Left ventricle myocardium inferior (tissue), 1 donor: ENCODE measurements at places on chromosomes 1 and 21. TPM values are rescaled to one million over a fixed set of nuclear protein-coding genes. Genes with fewer than 3 reads are reported as not detected.

ESRRG gene
- total RNA-seq: 58.5 TPM

DNA sequence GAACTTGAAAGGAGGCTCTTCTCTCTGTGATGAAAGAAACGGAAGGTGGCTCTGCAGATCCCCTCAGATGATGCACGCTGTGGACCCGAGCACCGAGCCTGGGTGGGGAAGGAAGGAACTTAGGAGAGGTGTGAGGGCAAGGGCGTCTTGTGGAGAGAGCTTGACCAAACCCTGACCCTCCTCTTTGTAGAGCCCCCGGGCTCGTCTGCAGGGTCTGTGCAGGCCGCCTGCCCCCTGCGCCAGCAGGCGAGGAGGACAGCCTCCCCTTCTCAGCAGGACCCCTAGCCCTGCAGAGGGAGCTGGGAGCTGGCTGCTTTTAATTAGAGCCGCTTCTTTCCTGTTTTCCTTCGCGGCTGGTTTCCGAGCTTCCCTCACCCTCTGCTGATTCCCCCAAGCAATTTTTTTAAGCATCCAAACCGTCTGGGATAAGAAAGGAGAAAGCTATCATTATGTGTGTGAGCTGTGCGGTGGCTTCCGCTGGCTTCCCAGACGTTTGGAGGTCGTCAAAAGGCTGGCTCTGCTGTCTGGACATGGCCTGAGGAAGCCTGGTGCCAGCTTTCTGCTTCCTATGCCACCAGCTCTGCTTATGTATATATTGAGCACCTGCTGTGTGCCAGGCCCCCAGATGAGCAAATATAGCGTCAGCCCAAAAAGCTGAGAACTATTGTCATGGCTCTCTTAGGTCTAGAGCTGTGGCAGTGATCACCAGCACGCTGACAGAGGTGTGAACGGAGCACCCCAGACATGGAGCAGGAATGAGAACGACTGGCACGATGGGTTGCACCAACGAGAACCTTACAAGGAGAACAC is 160.2 kb upstream of the IRF2BP2 start:
- H3K27me3 ChIP-seq: no peaks in the 10 kb centered on the region
- H3K27ac ChIP-seq: no peak overlapping the region
- H3K4me1 ChIP-seq: peaks cover 14% of the 10 kb centered on the region
- H3K36me3 ChIP-seq: no peaks in the 10 kb centered on the region
- no peak for DNase-seq

RNU1-1 gene
- 6,072 TPM for total RNA-seq

- no peak for DNase-seq
- H3K4me1 ChIP-seq: peaks cover 9% of the 10 kb centered on the region
- peaks cover 43% of the 10 kb centered on the region for H3K27me3 ChIP-seq
- no peaks in the 10 kb centered on the region for H3K36me3 ChIP-seq
- H3K4me3 ChIP-seq: no peak overlapping the region
- no peak overlapping the region for H3K27ac ChIP-seq
Observed at GRCh38 chr1:3677484-3677883, 25.2 kb downstream of the TP73 start.

DNA sequence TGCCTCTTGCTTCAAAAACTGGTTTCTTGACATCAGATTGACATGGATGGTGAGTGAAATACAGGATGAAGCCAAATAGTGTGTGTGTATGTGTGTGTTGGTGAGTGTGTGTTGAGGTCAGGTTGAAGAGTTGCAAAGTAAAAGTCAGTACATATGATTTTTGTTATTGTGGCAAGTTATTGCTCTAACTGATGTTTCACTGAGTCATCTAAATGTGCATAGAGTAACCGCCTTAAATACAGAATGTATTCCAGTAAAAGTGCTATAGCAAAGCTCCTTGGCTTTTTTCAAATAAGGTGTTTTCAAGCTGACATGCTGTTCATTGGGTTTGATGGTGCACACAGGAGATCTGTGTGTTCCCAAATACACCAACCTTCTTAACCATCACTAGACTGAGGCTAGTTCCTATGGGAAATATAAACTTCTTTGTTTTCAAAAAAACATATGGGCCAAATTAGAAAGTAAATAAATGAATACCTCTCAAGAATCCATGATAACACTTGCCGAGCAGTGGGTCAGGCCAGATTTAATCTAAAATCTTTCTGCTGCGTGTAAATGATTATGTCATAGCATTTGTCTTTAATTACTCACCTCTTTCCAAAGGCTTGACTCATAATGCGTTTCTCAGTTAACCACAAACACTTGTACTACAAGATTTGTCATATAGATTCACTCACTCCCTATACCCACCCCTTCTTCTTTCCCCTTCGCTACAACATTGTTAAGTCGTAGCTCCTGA is 151.1 kb downstream of the LYPLAL1 start:
- H3K36me3 ChIP-seq: peaks cover 15% of the 10 kb centered on the region
- H3K4me3 ChIP-seq: no peak overlapping the region
- no peaks in the 10 kb centered on the region for H3K27me3 ChIP-seq
- peaks cover 18% of the 10 kb centered on the region for H3K4me1 ChIP-seq

LAMB3 gene
- total RNA-seq: 6.5 TPM

- peak overlapping the region; percentile 99 for H3K27ac ChIP-seq
- peaks cover 8% of the 10 kb centered on the region for H3K36me3 ChIP-seq
- peaks cover 73% of the 10 kb centered on the region for H3K4me1 ChIP-seq
- no peaks in the 10 kb centered on the region for H3K27me3 ChIP-seq
- H3K4me3 ChIP-seq: peak overlapping the region; percentile 84
Observed at GRCh38 chr1:85577419-85578320, 2.9 kb upstream of the CCN1 start.

GRCh38 chr1:56719171-56719570 is 74.1 kb downstream of the PRKAA2 start:
- H3K27ac ChIP-seq: no peak overlapping the region
- H3K4me3 ChIP-seq: no peak overlapping the region
- H3K4me1 ChIP-seq: peaks cover 6% of the 10 kb centered on the region
- no peaks in the 10 kb centered on the region for H3K36me3 ChIP-seq

TCHHL1 gene
- total RNA-seq: not detected

DNA sequence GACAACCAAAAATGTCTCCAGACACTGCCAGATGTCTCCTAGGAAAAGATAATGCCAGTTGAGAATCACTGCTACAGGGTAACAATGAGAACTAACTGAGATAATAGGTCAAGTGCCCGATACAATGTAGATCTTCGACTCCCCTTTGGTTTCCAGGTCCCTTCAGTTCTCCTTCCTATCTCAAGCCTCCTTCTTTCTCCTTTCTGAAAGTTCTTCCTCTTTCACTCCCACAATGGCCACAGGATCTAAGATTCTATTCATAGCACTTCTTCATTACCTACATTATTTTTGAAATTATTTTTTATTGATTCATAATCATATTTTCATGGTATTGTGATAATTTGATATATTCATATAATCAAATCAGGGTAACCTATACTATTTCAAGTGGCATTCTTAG is 6.3 kb downstream of the PFDN2 start:
- H3K4me1 ChIP-seq: peaks cover 53% of the 10 kb centered on the region
- no peaks in the 10 kb centered on the region for H3K27me3 ChIP-seq
- no peak for DNase-seq
- H3K27ac ChIP-seq: no peak overlapping the region

- DNase-seq: no peak
- no peaks in the 10 kb centered on the region for H3K4me1 ChIP-seq
Observed at GRCh38 chr1:2343023-2343935, 48.1 kb downstream of the MORN1 start.

PPCS gene
- total RNA-seq: 33.9 TPM

- no peaks in the 10 kb centered on the region for H3K36me3 ChIP-seq
- H3K27me3 ChIP-seq: no peaks in the 10 kb centered on the region
- no peak overlapping the region for H3K4me3 ChIP-seq
- DNase-seq: no peak
Observed at GRCh38 chr1:9807541-9807940, 16.2 kb downstream of the CLSTN1 start.

FCER1G gene
- 22.0 TPM for total RNA-seq

DNA sequence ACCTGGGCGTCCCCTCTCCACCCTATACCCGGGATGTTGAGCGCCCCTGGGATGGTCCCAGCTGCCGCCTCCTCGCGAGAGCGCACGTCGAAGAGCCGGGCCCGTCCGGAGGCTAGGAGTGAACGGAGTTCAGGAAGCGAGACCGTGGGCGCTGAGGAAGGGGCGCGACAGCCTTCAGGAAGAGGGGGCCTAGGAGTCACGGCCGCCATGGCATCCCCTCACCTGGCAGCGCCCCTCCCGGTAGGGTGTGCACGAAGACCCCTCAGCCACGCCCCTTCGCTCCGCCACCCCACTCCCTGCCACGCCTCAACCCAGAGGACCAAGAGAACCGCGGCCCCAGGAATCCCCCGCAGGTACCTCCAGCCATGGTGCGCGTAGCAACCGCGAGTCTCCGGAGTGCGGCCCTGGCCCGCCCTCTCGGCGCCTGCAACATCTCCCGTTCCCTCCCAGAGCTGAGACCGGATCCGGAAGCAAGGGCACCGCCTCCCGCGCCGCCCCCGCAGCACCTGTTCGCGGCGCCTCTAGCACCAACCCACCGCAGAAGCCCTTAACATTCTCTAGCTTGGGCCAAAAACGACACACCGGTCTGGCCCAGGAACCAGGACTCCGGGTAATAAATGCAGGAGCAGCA is at the start of gene TSTD1:
TSS of gene TSTD1 (minus strand) at position 442 of the 631 bp plus-strand sequence. CDS start at position 367, 75 bp downstream.
- DNase-seq: peak; percentile 52
- peak within 1 kb of the TSS; percentile 12 for H3K27ac ChIP-seq
- H3K4me1 ChIP-seq: peaks cover 24% of the 10 kb centered on the region
- no peaks in the 10 kb centered on the region for H3K27me3 ChIP-seq
- H3K36me3 ChIP-seq: peaks cover 50% of the 10 kb centered on the region

DNA sequence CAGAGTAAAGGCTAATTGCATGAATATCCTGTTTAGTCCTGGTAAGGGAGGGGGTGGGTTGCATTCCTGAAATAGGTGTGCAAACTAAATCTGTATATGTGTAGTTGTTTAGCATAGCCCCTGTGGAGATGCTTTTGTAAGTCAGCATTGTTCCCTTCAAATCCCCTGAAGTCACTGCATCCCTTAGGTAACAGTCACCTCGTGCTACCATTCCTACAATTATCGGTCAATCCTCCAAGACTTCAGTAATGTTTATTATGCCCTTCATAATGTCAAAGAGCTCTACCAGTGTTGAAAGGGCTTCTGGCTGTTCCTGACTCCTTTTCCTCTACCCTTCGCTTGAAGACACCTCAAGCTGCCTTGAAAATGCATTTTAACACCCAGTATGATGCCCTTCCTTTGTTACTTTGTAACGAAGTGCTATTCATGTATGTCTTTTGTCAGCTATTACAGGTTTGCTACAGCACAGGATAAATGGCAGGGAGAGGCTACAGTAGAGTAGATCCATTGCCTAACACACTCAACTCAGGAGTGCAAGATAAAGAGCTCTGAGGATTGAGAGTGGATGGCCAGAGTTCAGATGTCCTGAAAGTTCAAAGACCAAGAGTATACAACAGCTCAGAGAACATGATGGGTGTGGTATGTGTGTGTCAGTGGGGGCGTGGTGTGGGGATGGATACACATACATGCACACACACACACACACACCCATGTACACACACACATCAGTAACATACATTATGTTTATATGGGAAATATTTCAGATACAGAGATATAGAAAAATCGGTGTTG is 27.4 kb upstream of the FOXD3 start:
- H3K27me3 ChIP-seq: peaks cover 63% of the 10 kb centered on the region
- no peak overlapping the region for H3K27ac ChIP-seq
- H3K4me3 ChIP-seq: no peak overlapping the region
- no peaks in the 10 kb centered on the region for H3K4me1 ChIP-seq
- H3K36me3 ChIP-seq: no peaks in the 10 kb centered on the region

DNA sequence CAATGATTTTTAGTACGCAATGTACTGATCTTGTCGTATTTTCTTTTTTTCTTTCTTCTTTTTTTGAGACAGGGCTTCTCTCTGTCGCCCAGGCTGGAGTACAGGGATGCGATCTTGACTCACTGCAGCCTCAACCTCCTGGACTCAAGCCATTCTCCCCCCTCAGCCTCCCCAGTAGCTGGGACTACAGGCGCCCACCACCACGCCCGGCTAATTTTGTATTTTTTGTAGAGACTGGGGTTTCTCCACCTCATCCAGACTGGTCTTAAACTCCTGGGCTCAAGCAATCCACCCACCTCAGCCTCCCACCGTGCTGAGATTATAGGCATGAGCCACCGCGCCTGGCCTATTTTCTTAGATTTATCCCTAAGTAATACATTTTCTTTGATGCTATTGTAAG is 43.9 kb upstream of the COL6A2 start:
- peak overlapping the region; percentile 36 for H3K27ac ChIP-seq
- H3K4me3 ChIP-seq: no peak overlapping the region
- peaks cover 50% of the 10 kb centered on the region for H3K4me1 ChIP-seq

RPTN gene
- total RNA-seq: not detected

DNA sequence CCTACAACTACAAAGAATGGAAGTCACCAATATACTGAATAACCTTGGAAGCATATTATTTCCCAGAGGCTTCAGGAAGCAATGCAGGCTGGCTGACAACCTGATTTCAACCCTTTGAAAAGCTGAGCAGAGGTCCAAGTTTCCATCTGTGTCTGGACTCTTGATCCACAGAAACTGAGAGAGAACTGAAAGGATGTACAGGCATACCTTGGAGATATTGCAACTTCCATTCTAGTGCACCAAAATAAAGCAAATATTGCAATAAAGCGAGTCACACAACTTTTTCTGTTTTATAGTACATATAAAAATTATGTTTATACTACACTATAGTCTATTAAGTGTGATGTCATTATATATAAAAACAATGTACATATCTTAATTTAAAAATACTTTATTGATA is 85.3 kb downstream of the TYW3 start:
- H3K27me3 ChIP-seq: no peaks in the 10 kb centered on the region
- no peak overlapping the region for H3K4me3 ChIP-seq
- H3K27ac ChIP-seq: no peak overlapping the region
- H3K36me3 ChIP-seq: no peaks in the 10 kb centered on the region

DNA sequence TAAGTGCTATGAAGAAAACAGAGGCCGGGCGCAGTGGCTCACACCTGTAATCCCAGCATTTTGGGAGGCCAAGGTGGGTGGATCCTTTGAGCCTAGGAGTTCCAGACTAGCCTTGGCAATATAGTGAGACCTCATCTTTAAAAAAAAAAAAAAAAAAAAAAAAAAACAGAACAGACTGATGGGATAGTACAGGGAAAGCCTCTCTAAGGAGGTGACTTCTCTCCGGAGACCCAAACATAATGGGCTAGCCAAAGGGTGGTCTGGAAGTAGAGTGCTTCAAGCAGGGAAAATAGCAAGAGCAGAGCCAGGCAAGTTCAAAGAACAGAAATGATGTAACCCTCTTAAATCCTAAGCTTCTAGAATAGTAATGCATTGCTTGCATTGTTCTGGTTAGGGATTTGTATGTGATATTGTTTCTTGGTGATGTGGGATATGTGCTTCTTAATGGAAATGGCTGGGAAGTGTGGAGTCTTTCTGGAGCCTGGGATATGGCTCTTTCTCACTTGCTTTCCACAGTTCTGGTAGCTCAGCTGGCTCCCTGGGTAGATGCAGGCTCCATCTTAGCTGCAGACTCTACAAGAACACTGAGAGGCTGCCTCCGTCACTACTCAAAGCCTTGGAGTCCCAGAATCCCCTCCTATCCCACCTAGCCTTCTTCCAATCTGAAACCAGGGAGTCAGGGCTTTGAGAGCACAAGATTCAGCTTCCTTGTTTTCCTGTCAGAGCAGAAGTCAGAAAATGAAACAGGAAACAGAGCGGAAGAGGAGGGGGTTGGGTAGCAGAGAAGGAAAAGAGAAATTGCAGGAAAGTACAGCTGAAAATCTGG is 1.9 kb upstream of the PIGV start:
- peak overlapping the region; percentile 97 for H3K27ac ChIP-seq
- no peaks in the 10 kb centered on the region for H3K27me3 ChIP-seq
